ENCODE measurements at places on chromosomes 3 and 15.

GRCh38 chr3:65412588-65412987 is 626.1 kb downstream of the MAGI1 start:
- no peak overlapping the region for H3K27ac ChIP-seq
- no peaks in the 10 kb centered on the region for H3K27me3 ChIP-seq
- no peaks in the 10 kb centered on the region for H3K36me3 ChIP-seq
- no peaks in the 10 kb centered on the region for H3K4me1 ChIP-seq
- DNase-seq, result no peak

DNA sequence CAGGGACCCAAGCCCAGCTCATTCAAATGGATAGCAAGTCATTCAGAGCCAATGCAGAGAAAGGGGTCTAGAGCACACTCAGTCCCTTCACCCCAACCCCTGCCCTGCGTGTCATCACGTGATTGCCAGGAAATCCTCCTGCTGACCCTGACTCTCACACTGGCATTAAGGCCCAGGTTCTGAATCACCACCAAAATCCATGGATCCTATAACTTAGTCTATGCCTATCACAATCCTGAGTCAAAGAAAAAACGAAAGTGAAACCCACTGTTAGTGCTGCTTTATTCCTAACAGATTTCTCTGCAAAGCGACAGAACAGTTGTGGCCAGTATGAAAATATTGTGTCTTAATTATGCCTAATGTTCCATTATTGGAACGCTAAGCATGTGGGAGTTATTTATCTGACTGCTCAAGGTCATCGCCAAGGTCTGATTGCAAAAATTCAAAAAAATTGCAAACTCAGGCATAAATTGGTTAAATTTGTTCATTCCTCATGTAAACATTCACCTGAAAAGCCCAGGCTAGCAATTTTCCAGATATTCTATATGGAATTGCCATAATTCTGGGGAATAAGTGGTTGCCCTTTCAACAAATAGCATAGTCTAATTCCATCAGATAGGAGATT is 108.7 kb upstream of the EIF1B start:
- no peaks in the 10 kb centered on the region for H3K27me3 ChIP-seq
- no peaks in the 10 kb centered on the region for H3K4me1 ChIP-seq
- no peaks in the 10 kb centered on the region for H3K36me3 ChIP-seq
- no peak for DNase-seq
- H3K4me3 ChIP-seq, result no peak overlapping the region

DNA sequence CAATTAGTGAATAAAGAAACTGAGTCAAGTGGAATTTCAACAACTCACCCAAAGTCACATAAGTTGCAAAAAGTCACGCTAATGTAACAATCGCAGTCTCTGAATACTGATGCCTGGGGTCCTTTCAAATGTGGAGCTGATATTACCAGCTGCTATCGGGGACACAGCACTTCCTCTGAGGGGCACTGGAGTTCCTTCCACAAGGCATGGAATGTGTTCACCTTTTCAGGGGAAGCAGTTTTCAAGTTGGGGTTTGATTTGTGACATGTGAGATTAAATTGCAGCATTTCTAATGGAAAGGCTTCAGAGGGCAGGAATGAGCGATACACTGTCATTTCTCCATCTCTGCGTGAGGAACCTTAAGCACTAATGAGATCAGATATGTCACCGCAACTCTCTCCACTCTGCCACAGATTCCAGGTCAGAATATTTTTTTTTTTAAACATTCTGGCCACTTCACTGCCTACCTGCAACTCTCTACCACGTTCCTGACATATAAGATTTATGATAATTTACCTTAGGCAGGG is 807.2 kb upstream of the CFAP20DC start:
- no peaks in the 10 kb centered on the region for H3K36me3 ChIP-seq
- no peak for DNase-seq

GRCh38 chr3:37171144-37171543 is 3.2 kb downstream of the LRRFIP2 start:
- no peak for DNase-seq
- peaks cover 3% of the 10 kb centered on the region for H3K4me1 ChIP-seq
- no peak overlapping the region for H3K4me3 ChIP-seq
- H3K27me3 ChIP-seq, result no peaks in the 10 kb centered on the region
- H3K27ac ChIP-seq, result peak overlapping the region; percentile 88

GRCh38 chr15:63473999-63474809 is 30.2 kb upstream of the USP3 start:
- H3K27me3 ChIP-seq, result no peaks in the 10 kb centered on the region
- H3K4me1 ChIP-seq, result peaks cover 26% of the 10 kb centered on the region
- H3K36me3 ChIP-seq, result no peaks in the 10 kb centered on the region
- H3K4me3 ChIP-seq, result no peak overlapping the region

DNA sequence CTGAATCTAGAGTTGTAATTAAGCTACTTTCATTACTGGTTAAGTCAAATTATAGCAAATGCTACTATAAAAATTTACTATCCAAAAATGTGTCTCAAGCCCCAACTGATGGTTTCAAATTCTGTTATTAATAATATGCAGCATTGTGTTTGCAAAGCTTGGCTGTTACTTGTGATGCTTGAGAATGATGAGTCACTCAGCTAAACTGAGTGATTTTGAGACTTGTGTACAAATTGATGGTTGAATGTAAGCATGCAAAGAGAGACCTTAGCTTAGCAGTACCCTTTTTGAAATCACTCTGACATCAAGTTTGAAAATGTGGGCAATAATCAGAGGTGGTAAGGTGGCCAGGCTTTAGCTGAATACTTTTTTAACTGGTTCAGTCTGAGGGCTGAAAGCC is 27.6 kb downstream of the OPA1 start:
- no peak overlapping the region for H3K27ac ChIP-seq
- no peaks in the 10 kb centered on the region for H3K27me3 ChIP-seq
- no peak for DNase-seq
- H3K36me3 ChIP-seq, result peaks cover 51% of the 10 kb centered on the region
- no peaks in the 10 kb centered on the region for H3K4me1 ChIP-seq
- no peak overlapping the region for H3K4me3 ChIP-seq

- no peaks in the 10 kb centered on the region for H3K27me3 ChIP-seq
- H3K4me3 ChIP-seq, result no peak overlapping the region
- no peak for DNase-seq
These were observed 329.1 kb downstream of the UNC13C start for GRCh38 chr15:54307252-54307902.

- no peaks in the 10 kb centered on the region for H3K4me1 ChIP-seq
- H3K27me3 ChIP-seq, result no peaks in the 10 kb centered on the region
- H3K36me3 ChIP-seq, result no peaks in the 10 kb centered on the region
- no peak overlapping the region for H3K27ac ChIP-seq
- no peak overlapping the region for H3K4me3 ChIP-seq
These were observed 45.6 kb downstream of the ITGB5 start for GRCh38 chr3:124841517-124841916.

GRCh38 chr3:194876403-194877095 is 190.9 kb downstream of the FAM43A start:
- no peak overlapping the region for H3K27ac ChIP-seq
- peaks cover 35% of the 10 kb centered on the region for H3K4me1 ChIP-seq
- no peaks in the 10 kb centered on the region for H3K27me3 ChIP-seq

GRCh38 chr15:63006032-63006878 is 36.3 kb upstream of the TPM1 start:
- H3K27ac ChIP-seq, result no peak overlapping the region
- H3K4me1 ChIP-seq, result no peaks in the 10 kb centered on the region
- no peak for DNase-seq
- H3K36me3 ChIP-seq, result no peaks in the 10 kb centered on the region

DNA sequence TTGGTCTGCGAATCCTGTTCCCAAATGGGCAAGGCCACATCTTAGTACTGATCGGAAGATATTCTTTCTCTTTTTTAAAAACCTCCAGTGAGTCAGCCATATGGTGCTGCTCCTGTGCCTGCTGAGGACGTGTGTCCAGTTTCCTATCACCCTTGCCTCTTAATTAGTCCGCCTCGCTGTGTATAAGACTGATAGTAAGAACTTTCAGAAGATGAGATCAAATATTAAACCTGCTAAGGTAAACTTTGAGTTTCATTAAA is 612 bp downstream of the UBA5 start:
- peak overlapping the region; percentile 88 for H3K27ac ChIP-seq
- DNase-seq, result no peak
- H3K36me3 ChIP-seq, result no peaks in the 10 kb centered on the region
- H3K4me3 ChIP-seq, result peak overlapping the region; percentile 90

DNA sequence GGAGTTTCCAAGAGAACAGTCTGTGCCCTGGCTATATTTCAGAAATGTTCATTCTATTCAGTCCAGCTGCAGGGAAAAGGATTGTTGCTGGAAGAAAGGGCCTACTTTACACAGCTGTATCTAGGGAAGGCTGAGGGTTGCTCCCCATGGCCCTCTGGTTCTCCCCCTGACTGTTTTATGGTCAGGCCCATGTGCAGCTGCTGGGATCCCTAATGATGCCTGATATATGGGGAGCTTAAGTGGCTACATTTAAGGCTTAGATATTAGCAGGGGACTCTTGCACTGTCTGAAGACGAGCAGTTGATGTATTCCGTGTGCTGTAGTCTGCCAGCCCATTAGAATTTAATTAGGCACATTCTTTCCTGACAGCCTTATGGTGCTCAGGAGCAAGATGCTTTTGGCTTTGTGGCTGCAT is 72.0 kb downstream of the FAM43A start:
- no peaks in the 10 kb centered on the region for H3K4me1 ChIP-seq
- DNase-seq, result no peak
- no peak overlapping the region for H3K27ac ChIP-seq
- no peak overlapping the region for H3K4me3 ChIP-seq

DNA sequence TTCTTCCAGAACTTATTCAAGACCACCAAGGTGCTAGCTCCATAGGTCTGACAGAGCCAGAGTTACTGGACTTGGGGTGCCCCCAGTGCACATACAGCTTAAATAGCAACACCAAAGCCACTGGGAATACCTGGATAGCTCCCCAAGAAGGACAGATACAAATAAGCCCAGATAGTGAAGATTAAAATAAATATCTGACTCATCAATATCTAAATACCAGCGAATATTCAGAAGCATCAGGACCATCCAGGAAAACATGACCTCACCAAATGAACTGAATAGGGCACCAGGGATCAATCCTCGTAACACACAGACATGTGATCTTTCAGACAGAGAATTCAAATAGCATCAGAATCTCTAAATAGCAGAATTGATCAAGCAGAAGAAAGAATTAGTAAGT is 931.6 kb downstream of the OTOL1 start:
- H3K27me3 ChIP-seq, result no peaks in the 10 kb centered on the region
- H3K4me1 ChIP-seq, result no peaks in the 10 kb centered on the region
- no peak overlapping the region for H3K27ac ChIP-seq
- no peaks in the 10 kb centered on the region for H3K36me3 ChIP-seq
- no peak overlapping the region for H3K4me3 ChIP-seq

GRCh38 chr15:36858423-36858822 is 241.9 kb downstream of the MEIS2 start:
- no peaks in the 10 kb centered on the region for H3K4me1 ChIP-seq
- H3K27ac ChIP-seq, result no peak overlapping the region
- no peaks in the 10 kb centered on the region for H3K36me3 ChIP-seq

- no peak for DNase-seq
- peaks cover 3% of the 10 kb centered on the region for H3K36me3 ChIP-seq
- H3K4me1 ChIP-seq, result peaks cover 6% of the 10 kb centered on the region
- H3K27me3 ChIP-seq, result no peaks in the 10 kb centered on the region
These were observed 157.6 kb downstream of the TBL1XR1 start for GRCh38 chr3:177039490-177040274.

- DNase-seq, result no peak
- no peaks in the 10 kb centered on the region for H3K27me3 ChIP-seq
- H3K4me3 ChIP-seq, result no peak overlapping the region
These were observed 17.4 kb upstream of the VGLL4 start for GRCh38 chr3:11661052-11661656.

DNA sequence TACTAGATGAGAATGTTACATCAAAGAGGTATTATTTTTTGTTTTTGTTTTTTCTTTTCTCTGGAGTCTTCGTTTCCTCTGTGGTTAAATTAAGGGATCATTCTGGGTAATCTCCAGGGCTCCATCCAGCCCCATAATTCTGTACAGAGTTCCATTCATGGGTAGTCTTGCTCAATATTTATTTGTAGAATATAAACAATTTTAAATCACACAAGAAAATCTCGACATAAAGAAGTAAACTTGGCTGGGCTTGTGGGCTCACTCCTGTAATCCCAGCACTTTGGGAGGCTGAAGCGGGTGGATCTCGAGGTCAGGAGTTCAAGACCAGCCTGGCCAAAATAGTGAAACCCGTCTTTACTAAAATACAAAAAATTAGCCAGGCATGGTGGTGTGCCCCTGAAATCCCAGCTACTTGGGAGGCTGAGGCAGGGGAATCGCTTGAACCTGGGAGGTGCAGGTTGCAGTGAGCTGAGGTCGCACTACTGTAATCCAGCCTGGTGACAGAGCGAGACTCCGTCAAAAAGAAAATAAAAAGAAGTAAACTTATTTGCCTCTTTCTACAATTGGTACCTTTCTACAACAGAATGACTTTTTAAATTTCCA is 166.8 kb upstream of the TGFBR2 start:
- H3K4me1 ChIP-seq, result no peaks in the 10 kb centered on the region
- no peaks in the 10 kb centered on the region for H3K36me3 ChIP-seq
- no peaks in the 10 kb centered on the region for H3K27me3 ChIP-seq
- no peak overlapping the region for H3K4me3 ChIP-seq
- H3K27ac ChIP-seq, result no peak overlapping the region

DNA sequence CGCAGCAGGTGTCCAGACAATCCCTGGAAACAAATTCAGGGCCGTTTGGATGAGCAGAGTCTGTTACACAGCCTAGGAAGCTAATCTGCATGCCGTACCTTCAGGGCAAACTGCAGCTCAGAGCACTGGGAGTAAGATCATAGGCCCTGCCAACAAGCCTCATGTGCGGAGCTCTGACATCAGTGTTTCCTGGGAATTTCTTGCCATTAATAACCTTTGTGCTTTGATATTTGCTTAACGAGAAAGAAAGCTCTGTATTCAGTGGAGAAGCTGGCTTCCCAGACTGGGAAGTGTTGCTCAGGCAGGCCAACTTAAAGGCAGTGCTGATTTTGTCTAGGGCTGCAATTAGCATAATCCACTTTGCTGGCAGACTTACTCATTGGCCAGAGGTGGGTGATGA is 116.1 kb upstream of the KLHL25 start:
- no peak overlapping the region for H3K4me3 ChIP-seq
- no peaks in the 10 kb centered on the region for H3K36me3 ChIP-seq
- H3K27me3 ChIP-seq, result no peaks in the 10 kb centered on the region

GRCh38 chr15:41567261-41567660 is 8.2 kb downstream of the TYRO3 start:
- H3K4me1 ChIP-seq, result no peaks in the 10 kb centered on the region
- H3K27ac ChIP-seq, result no peak overlapping the region
- H3K4me3 ChIP-seq, result no peak overlapping the region
- H3K27me3 ChIP-seq, result no peaks in the 10 kb centered on the region
- DNase-seq, result no peak

DNA sequence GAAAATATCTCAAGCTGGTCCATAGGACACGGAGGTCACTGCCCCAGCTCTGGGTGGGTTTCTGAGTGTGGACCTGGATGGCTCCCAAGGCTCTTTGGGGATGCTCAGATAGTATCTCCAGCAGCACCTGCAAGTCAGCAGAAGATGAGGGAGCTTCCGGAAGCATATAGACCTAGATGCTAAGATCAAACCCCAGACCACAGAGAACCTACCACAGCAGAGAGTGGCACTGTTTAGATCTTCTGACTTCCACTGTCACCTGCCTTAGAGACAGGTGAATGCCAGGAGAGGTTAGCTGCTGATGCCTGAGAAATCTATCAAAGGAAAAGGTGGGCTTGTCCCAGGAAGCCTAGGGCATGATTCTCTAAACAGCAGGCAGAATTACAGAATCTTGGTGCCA is 105.7 kb upstream of the TRPM1 start:
- H3K4me1 ChIP-seq, result no peaks in the 10 kb centered on the region
- no peaks in the 10 kb centered on the region for H3K36me3 ChIP-seq
- no peak overlapping the region for H3K4me3 ChIP-seq
- no peak overlapping the region for H3K27ac ChIP-seq
- H3K27me3 ChIP-seq, result no peaks in the 10 kb centered on the region

Data from Peyer's patch (tissue), 4 donors.